ENCODE measurements at places on chromosomes 12 and 14.
A peak's percentile ranks its signal among the peaks of the same experiment; 100 is the strongest.

DNA sequence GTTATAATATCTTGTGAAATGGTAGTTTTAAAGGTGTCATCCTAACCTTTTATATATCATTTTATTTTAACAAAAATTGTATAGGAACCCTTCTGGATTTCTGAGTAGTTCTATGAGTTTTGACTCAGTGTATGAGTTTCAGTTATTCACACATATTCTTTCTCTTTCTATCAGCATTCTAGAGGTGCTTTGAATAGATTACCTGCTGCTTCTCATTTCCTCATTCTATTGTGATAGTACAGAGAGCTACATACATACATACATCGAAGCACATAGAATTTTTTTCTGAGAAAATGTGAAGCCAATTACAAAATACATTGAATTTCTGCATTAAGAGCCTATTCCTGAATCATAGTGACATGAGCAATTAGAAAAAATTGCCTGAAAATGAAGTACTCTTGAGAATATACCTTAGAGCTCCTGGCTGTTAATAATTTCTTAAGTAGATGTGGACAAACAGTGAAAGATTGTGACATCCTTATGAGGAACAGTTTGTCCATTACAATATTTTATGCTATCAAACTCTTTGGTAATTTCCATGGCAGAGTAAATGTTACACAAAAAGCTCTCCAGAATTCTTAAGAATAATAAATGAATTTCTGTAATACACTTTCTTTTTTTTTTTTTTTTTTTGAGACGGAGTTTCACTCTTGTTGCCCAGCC is 556.6 kb downstream of the TRHDE start:
- no peak for DNase-seq

- DNase-seq, result no peak
Observed at GRCh38 chr14:88541324-88541723, 13.5 kb downstream of the PTPN21 start.

- DNase-seq, result peak; percentile 72
Observed at GRCh38 chr14:75125617-75126016, 1.2 kb downstream of the NEK9 start.

- DNase-seq, result no peak
Observed at GRCh38 chr14:101626331-101626730, 65.0 kb downstream of the DIO3 start.

- DNase-seq, result no peak
Observed at GRCh38 chr14:71610797-71611196, 321.4 kb upstream of the RGS6 start.

DNA sequence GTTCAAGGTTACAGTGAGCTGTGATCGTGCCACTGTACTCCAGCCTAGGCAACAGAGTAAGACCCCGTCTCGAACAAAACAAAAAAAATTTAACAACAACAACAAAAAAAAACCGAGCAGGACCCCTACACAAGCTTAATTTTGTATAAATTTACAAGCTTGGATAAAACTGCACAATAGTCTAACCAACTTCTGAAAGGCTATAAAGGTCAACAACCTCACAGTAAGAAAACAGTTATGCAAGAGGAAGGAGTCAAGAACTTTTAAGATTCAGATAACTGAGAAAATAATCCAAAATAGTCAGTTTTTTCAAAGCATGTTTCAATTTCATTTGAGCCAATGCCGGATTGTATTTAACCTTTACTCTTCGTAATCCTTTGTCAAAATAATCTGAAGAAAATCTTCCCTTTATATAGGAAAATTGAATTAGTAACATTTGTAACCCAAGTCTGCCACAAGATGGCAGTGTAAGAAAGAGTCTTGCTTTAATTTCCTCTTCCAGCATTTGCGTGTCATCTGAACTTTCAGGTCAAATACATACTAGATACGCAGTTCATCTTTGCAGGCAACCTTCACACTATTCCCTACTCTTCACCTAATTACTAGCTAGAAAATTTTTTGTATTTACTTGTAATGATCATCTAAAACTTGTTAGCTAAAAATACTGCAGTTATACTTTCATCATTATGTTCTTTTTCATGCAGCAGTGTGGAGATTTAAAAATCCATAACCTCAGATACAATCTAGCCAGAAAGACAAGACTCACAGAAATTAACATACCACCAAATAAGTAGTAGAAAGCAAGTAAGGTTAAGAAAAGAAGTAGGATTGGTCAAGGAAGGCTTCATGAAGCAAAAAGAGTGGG is 5.8 kb downstream of the CCNB1IP1 start:
- DNase-seq, result peak; percentile 69

- no peak for DNase-seq
Observed at GRCh38 chr12:106585521-106586277, 2.9 kb downstream of the RFX4 start.

DNA sequence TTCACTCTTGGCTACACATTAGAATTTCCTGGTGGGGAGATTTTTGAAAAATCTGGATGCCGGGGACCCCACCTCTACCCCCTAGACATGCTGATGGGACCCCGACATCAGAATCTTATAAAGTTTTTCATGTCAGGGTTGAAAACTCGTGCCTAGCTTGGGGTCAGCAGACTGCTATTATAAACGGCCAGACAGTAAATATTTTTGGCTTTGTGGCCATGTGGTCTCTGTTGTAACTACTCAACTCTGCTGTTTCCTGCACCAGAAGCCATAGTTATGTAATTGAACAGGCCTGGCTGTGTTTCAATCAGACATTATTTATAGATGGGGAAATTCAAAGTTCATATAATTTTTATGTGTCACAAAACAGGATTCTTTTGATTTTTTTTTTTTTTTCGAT is 41.6 kb downstream of the ACACB start:
- DNase-seq, result no peak

DNA sequence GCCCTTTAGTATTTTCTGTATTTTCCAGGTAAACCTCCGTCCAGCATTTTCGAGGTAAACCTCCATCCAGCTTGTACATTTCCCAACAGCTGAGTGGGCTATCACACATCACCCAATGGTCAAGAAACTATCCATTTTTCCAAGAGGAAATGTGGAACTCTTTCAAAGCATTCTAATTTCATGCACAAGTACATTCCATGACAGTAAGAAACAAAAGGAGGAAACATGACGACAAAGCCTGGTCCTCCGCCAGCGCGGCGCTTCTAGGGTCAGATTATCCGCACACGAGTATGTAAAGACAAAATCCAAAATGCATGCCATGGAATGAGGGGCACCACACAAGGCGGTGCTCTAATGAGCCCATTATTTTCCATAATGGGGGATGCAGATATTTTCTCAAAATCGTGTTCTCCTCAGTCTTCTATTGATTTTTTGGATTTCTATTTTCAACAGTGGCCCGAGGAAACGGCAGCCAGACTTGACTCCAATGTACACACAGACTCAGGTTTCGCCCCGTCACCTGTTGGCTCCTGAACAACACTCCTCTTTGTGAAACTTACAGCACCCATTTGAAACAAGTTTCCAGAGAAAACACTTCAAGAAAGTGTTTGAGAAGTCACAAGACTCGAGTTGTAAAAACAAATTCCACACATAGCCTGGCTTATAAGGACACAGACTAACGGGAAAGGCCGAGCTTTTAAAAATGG is 107.4 kb downstream of the PRICKLE1 start:
- DNase-seq, result peak; percentile 33

DNA sequence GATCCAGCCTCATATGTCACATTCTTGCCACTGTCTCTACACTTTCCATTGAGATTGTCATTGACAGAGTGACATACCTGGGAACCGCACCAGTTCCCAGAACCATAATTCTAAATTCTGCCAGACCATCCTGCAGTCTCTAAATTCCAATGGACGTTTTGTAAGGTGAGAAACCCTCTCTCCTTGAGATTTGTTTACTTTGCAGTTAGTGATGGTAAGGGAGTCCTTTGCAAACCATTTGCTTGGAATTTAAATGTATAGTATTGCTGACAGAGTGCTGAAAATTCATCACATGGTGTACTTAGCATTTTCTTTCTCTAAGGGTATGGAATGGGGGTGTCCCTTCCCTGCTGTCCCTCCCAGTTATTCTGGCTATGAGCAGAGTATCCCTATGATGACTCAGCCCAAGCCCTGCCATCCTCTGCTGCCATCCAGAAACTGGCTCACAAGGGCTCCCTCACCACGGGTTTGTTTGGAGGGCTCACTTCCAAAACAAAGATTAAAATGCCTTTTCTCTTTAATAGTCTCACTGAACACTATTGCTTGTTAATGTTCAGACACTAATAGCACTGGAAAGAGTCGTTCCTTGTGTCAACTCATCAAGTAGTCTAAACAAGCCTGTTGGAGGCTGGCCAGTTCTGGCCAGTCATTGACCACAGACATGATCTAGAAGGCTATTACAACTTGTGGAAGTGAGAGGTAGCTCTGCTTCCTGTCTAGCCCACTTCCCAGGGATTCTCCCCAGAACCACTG is 129.0 kb upstream of the HMGA2 start:
- DNase-seq, result peak; percentile 98

GRCh38 chr14:79721399-79722084 is 489.8 kb downstream of the DIO2 start:
- no peak for DNase-seq

DNA sequence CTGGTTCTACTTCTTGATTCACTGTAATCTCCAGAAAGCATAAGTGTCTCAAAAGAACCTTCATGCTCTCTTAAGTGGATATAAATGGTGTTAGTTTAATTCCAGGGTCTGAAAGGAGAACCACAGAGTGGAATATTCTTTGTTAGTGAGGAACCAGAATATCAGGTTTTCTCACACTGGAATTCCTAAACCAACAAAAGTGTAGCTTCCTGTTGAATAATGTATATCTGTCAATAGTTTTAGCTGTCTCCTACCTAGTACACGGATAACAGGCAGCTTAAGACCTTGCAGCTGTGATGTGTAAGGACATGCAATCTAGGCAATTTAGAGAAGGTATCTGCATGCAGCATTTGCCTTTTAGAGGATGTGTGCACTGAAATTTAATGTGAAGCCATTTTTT is 24.0 kb downstream of the LRIG3 start:
- no peak for DNase-seq

DNA sequence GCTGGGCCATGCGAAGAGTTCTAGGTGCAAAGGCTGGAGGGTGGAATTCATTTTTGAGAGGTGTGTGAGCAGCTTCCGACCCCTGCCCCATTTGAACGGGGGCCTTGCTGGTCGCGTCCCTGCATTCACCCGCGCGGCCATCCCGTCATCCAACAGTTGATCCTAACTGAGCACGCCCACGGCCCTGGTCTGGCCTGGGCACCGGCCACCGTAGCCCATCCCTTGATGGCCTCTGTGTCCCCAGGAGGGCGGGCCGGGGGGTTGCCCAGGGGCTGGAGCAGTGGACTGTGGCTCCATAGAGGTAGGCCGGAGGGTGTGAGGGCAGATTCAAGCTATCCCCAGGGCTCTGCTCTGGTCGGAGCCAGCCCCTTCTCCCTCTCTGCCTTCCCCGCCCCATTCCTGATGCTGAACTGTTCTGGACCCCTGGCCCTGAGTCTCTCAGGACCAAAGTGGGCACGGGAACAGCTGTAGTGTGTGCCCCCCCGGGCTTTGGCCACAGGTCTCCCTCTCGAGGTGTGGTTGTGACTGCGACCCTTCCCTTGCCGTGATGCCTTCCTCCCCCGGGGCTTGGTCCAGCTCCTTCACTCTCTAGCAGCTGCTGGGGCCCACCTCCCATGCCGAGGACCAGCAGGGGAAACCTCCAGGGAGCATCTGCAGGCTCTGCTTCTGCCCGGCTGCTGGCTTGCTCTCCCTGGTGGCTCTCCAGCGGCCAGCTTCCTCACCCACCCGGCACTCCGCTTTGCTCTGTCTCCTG is 9.1 kb downstream of the MEG3 start:
- DNase-seq, result no peak

DNA sequence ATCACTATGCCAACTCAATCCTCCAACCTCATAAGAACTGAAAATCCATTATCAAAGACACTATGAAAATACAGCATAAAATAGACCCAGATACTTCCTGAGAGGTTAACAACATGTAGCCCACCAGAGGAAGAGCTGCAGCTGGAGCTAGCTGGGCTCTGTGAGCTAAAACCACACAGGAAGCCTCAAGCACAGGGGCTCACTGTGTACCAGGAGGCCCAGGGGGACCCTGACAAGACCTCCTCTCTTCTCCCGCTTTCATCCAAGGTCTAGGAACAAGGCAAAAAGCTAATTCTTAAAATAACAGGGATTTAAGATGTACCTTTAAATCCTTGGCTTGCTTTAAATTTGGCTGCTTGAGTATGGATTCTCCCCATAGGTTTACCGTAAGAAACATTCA is 53.6 kb downstream of the EIF2S3B start:
- no peak for DNase-seq

GRCh38 chr14:69684461-69685217 is 73.2 kb downstream of the SUSD6 start:
- no peak for DNase-seq

- DNase-seq, result no peak
Observed at GRCh38 chr12:69623970-69624369, 13.3 kb upstream of the LRRC10 start.

- peak; percentile 77 for DNase-seq
Observed at GRCh38 chr14:60095781-60096450, 4.2 kb downstream of the PCNX4 start.

GRCh38 chr12:26748741-26749431 is 84.1 kb downstream of the ITPR2 start:
- DNase-seq, result peak; percentile 76

- DNase-seq, result peak; percentile 87
Observed at GRCh38 chr12:46664761-46665287, 161.0 kb downstream of the SLC38A4 start.

GRCh38 chr12:13000925-13001774 is 1.1 kb upstream of the HEBP1 start:
- peak; percentile 59 for DNase-seq

Data from fibroblast of skin of back (primary cell).